ENCODE measurements at places on chromosomes 1 and 21. TPM values are rescaled to one million over a fixed set of nuclear protein-coding genes. Genes with fewer than 3 reads are reported as not detected.

Gene NBPF6
- not detected for total RNA-seq

Gene KRTAP12-1
- not detected for total RNA-seq

DNA sequence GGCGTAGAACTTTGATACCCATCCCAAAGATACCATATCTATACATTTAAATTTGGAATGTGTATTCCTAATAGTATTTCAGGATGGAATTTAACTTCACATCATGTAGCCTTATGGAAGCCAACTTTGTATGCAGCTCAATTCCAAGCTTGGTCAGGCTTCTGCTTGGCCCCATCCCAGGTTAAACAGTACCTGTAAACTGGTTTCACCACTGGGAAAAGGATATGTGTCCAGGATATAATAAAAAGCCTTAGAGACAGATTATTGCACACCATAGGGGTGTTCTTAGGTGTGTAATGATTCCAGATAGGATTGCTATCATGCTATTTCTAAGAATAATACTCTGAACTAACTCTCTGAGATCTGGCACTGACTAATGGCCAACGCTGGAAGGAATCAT, 28.1 kb downstream of the ADAM30 start:
- DNase-seq: no peak

DNA sequence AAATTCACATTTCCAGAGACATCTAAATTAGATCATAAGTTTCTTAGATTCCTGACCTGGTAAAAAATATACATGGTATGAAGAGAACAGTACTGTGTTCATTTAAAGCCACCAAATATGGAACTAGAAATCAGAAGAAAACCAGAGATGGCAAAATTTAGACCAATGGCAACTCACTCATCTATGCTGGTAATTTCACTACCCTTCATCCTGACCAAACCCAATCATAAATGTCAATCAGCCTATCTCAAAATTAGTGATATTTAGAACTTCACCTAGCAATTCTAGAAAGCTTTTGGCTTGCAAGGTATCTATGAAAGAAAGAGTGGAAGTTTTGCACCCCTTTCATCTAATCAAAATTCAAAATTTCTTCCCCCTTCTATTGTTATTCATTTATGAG, 107.7 kb downstream of the NIBAN1 start:
- no peak for DNase-seq

DNA sequence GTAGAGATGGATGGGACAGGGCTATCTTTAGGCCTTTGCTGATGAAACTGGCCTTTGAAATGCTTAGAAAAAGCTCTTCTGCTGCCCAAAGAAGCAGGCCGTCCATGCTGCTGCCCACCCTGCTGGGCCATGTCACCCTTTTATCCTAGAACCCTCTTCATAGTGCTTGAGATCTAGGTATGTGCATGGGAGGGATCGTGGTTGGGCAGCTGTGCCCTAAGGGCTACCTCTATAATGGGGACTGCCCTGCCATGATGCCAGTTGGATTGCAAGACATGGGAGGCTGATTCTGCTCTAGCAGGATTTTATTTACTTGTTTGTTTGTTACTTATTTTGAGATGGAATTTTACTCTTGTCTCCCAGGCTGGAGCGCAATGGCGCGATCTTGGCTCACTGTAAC, 69.0 kb downstream of the HHAT start:
- no peak for DNase-seq

DNA sequence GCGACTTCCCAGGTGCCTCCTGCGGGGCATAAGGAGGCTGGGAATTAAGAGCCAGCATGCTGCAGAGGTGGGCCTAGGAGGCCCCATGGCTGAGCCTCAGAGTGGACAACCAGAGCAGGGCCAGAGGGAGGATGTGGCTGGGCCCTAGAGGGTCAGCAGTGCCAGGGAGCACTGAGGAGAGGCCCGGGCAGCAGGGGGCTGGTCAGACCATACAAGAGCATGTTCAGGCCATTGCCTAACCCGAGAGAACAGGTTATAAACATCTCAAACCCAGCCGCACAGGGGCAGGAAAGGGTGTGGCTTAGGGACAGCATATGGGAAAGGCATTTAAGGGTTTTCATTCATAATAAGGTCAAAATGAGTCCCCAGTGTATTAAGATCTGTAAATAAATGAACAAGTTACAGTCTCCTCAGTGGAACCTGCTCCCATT, 51.1 kb downstream of the IER5 start:
- DNase-seq: no peak

GRCh38 chr1:200178340-200178739, 150.8 kb downstream of the NR5A2 start:
- no peak for DNase-seq

Gene KPRP
- total RNA-seq: not detected

- DNase-seq: no peak
Measured at GRCh38 chr1:227043755-227044154, 103.7 kb downstream of the COQ8A start.

Gene SPRR1B
- not detected for total RNA-seq

DNA sequence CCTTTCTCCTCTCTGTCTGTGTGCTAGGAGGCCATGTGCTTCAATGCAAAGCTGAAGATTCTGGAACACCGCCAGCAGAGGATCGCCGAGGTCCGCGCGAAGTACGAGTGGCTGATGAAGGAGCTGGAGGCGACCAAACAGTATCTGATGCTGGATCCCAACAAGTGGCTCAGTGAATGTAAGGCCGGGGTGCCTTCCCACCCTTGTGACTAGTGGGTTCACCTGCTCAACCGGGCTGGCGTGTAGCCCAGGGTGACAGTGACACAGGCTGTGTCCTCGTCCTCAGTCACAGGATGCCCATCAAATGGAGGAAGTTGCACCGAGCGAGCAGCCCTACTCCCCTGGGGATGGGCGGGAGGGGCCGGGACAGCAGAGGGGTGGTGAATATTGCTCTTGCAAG, 544.1 kb downstream of the KIF26B start:
- DNase-seq: no peak

Gene TNFRSF14
- 16.0 TPM for total RNA-seq

DNA sequence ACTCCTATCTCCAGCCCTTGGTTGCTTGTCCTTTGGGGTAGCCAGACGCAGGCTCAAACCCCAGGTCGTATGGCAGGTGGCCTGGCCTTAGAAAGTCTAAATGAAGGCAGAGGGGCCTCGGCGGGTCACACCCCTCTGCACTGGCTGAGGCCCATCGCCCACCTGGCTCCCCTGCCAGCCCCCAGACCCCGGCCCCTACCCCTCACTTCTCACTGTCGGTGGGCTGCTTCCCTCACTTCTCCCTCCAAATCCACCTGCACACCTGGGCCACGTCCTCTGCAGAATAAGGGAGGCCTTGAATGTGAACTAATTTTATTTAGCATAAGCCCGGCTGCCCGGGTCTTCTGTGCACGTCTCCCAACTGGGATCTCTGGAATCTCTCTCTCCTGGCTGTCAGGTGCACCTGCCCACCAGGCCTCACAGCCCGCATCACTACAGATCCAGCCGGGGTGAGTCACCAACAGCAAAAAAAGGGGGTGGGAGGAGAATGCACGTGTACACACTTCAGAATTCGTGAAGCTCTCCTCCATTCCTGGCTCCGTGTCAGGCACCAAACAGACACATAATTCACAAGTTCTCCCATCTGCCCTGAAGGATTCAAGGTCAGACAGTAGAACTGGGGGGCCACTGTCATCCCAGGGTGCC, 107.5 kb upstream of the SIM2 start:
- DNase-seq: no peak

DNA sequence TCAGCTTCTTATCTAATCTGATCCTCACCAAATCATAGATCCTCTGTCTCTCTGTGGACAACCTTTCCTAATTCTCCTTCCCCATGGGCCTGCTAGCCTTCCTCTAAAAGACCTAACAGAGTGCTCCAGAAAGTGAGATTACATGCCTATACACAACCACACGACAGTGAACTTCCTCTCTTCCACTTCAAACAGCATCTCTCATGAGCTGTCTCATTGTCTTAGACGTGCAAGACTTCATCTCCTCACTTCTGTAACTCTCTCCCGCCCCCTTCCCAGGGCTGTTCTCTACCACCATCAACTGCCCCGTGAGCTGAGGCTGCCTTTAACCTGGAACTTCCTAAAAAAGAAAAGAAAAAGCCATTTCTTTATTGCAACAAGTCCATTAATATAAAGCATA, 14.1 kb upstream of the A3GALT2 start:
- no peak for DNase-seq

Gene PTGER3
- 1.3 TPM for total RNA-seq

GRCh38 chr1:204633665-204634064, 51.9 kb downstream of the LRRN2 start:
- DNase-seq: peak; percentile 62

DNA sequence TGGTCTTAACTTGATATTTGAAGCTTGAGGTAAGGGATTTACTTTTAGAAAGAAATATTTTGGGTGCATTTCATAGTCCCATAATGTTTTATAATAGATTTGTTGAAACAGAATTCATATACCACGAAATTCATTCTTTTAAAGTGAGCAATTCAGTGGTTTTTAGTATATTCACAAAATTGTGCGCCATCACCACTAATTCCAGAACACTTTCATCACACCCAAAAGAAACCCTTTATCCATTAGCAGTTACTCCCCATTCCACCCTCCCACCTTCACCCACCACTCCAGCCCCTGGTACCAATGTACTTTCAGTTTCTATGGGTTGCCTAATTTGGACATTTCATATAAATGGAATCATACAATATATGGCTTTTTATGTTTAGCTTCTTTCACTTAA, 38.9 kb upstream of the DMRTB1 start:
- no peak for DNase-seq

Gene ANGPTL1
- 7.5 TPM for total RNA-seq

DNA sequence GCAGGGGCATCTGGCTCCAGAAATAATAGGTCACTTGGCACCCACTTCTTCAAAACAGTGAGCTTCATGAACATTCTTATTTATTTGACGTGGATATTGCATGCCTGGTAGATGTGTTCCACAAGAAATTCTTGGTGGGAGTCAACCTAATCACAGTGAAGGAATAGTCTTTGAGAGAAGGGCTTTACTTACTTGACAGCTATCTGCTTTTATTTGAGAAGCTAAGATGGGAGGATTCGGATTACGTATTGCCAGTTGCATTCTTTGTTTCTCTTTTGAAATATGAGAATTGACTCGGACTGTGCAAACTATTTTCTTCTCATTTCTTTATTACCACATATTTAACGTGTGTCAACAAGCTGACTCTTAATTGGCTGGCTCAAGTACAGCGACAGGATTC, 117.2 kb downstream of the FASLG start:
- DNase-seq: no peak

DNA sequence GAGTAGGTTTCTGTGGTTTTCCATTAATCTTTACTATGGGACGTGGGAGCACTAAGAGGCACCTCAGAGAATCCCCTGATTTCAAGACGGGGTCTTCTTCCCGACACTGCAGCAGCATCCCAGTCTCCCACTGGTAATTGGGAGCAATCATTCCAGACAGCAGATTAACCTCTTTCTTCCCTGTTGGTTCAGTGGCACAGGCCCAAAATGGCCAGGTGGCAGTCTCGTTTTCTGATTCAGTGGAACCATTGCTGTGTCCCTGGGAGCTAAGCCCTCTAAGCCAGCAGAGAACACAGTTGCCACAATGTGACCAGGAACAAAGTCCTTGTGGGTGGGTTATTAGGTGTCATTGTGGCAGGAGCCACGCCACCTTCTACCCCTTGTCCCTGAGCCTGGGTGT, 342.1 kb downstream of the MATN1 start:
- no peak for DNase-seq

Gene GAS5
- 50.2 TPM for total RNA-seq

DNA sequence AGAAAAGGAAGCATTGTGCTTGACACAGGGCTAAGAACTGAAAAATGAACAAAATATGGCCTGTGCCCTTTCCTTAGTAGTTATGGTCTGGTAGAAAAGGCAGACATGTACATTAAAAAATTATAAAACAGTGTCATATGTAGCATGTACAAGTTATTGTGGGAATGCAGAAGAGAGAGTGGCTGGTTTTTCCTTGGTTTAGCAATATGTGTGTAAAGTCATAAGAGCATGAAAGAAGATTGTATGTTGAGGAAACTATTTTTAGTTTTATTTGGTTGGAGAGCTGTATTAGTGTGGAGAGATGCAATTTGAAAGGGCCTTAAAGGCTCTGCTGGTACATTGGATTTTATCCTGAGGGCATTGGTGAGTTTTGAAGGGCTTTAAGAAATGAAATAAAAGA, 145.8 kb downstream of the PDE4B start:
- no peak for DNase-seq

Gene SLC26A9
- 33.0 TPM for total RNA-seq

Gene ERICH3
- total RNA-seq: not detected

DNA sequence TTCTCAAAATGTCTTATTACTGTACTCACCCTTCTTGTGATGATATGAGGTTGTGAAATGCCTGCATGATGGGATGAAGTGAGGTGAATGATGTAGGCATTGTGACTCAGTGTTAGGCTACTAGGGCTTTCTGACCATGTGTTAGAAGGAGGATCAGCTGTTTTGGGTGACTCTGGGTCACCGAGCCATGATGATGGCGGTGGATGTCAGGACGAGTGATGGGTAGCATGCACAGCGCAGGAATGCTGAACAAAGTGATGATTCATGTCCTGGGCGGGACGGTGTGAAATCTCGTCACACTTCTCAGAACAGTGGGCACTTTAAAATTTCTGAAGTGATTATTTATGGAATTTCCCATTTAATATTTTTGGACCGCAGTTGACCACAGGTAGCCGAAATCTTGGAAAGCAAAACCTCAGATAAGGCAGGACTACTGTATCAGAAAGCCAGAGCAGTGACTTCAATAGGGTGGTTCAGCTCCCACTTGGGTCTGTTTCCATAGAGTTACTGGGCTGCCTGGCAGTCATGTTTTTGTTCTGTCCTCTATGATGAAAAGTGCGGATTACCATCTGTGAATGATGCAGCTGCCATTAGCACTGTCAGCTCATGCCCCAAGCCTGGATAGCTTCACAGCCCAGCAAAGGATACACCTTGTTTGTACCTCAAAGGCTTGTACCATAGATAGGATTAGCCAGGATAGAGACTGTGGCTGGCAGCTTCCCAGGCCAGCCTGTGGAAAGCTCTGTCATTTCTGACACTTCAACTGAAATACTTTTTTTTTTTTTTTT, 26.6 kb downstream of the IL6R start:
- no peak for DNase-seq
